NCI-H2081 treated with DMSO at 0.1 percent for 48 hours (cell line): ENCODE measurements at places on chromosomes 6 and 20.

- DNase-seq = no peak
Observed at GRCh38 chr20:55099251-55099650, 623.9 kb downstream of the DOK5 start.

GRCh38 chr6:105043979-105044378 lies 87.1 kb downstream of the LIN28B start:
- no peak for DNase-seq

GRCh38 chr6:28322661-28323060 lies 13.3 kb downstream of the ZSCAN31 start:
- DNase-seq = no peak

GRCh38 chr20:59273739-59274357 lies 26.6 kb upstream of the EDN3 start:
- DNase-seq = no peak

DNA sequence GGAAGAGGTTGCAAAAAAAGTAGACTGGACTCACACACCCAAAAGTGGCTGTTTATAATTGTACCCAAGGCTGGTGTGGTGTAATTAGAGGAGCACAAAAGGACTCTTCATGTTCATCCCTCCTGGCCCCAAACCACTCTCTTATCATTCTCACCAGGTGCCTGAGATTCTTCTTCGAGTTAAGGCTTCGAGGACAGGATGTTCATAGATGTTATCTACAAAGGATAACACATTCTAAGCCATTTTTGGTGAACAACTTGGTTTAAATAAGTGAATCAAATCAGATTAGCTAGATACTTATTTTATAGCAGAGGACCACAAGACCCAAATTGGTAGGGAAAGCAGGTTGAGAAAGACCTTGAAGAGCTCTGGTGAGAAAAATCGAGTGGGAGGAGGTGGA lies 73.1 kb upstream of the SUPT3H start:
- DNase-seq = no peak

- DNase-seq = no peak
Observed at GRCh38 chr6:36639171-36639808, 39.2 kb upstream of the CDKN1A start.

GRCh38 chr6:39978240-39978639 lies 44.0 kb upstream of the MOCS1 start:
- no peak for DNase-seq

- DNase-seq = no peak
Observed at GRCh38 chr6:10184371-10185227, 230.3 kb downstream of the TFAP2A start.

DNA sequence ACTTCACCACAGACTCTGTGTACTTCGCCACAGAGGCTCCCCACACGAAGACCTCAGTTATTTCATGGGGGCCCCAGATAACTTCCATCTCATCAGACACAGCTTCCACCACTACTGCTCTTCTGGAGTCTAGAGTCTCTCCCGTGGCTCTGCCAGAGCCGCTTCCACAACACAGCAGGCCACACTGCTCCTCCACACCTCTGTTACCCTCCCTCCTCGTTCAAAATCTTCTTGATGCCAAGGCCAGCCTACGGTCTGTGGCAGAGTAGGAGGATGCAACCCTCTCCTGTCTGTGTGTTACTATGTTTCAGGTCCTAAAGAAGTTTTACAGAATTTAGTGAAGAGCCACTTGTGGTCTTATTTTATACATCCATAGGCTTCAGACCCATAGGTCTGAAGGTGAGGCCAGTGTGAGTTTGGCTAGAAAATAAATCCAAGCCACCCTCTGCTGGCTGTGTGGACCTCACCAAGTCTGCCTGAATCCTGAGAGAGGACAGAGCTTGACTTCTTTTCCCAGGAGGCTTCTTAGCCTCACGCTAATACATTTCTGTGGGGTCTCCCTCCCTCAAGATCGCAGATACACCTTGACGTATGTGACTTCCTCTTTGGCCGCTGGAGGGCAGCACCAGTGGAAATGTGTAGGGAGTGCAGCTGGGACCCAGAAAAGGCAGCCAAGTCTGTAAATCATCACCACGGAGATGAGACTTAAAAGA lies 197.7 kb downstream of the FAXC start:
- no peak for DNase-seq

- no peak for DNase-seq
Observed at GRCh38 chr6:31792761-31793171, 2.8 kb downstream of the VARS1 start.

DNA sequence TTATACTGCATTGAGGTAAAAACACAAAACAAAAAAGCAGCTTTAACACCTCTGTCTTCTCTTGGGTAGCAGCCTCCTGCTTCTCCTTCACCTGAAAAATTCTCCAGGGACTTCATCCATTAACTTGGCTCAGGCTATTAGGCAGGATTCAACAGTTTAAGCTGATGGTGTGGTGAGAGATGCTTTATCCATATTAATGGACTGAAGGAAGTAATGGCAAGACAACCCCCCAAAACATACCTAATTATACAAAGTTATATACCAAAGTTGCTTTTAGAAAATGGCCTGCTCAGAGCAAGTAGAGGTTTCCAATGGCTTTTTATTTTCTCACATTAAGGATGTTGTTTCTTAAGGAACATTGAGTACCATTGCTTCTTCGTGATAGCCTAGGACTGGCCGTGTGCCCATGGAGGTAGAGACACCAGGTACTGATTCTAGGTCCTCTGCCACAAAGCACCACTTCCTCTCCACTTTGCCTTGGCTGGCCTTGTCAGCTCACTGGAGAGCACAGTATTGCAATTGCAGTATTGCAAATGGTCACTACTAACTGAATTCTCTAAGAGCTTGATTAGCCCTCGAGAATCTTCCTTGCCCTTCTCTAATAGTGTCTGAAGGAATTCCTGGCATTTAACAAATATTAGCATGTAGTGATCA lies 7.3 kb downstream of the EDN1 start:
- no peak for DNase-seq

- no peak for DNase-seq
Observed at GRCh38 chr20:56827763-56828162, 198.7 kb downstream of the TFAP2C start.

DNA sequence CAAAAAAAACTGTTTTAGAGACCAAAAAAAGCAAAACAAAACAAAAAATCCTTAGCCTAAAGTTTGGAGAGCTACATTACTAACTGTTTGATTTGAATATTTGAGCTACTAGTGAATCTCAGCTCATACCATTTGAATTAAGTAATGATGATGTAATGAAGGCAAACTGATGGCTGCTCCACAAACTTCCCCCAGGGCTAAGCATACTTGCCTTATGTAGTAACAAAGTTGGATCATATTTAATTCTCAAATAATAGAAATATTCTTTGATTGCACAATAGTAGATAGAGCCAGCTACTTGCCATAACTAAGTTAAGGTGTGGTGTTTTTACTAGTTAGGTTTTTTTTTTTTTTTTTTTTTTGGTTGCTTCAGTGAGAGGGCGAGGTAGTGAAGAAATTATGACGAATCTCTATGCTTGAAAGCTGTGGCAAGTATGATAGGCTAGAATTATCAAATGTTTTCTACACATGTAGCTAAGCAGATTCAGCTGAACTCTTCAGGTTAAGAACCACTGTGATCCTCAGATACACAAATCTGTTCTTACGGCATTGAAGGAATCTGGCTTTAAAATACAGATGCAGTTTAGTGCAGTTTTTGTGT lies 2.9 kb downstream of the RAB32 start:
- no peak for DNase-seq

DNA sequence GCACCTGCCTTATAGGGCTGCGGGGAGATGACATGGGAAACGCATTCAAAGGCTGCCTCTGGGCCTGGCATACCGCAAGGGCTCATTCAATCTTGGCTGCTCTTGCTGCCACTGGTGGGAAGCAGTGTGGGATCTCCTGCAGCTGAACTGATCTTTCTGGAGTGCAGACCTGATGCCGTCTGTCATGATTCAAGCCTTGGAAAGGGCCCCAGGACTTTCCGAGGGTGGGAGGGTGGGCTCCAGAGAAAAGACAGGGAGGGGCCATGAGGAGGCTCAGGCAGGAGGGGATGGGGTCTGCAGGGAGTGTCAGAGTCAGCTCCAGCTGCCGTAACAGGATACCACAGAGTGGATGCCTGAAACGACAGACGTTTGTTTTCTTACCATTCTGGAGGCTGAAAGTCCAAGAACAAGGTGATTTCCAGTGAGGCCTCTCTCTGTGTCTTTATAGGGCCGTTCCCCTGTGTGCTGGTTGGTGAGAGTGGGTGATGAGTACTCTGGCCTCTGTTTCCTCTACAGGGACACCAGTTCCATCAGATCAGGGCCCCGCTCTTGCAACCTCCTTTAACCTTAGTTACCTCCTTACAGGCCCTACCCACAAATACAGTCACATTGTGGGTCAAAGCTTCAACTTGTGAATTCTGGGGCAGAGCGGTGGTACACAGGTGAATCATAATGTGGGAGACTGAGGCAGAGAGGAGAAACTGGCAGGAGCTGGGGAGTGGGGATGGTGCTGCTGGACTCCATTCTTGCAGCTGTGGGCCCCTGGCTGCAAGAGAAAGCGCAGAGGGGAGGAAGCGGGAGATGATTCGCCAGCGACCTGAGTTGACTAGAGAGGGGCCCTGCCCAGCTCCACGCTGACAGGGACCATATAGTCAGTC lies 148.4 kb downstream of the SYCP2 start:
- no peak for DNase-seq

DNA sequence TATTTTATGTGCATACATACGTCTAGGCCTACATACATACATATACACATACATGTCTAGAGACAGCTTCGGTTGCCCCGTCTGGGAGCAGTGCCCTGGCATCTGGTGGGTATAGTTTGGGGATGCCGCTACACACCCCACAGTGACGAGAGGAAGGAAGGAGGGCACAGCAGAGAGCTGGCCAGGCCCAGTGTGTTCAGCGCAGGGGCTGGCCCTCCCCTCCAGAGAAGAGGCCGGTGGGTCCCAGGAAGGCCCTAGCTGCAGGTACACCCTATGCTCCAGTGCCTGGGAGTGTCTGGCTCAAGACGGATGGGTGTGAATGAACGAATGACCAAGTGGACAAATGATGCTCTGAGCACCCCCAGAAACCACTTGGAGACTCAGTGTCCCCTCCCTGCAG lies 284.6 kb downstream of the CDH4 start:
- no peak for DNase-seq

DNA sequence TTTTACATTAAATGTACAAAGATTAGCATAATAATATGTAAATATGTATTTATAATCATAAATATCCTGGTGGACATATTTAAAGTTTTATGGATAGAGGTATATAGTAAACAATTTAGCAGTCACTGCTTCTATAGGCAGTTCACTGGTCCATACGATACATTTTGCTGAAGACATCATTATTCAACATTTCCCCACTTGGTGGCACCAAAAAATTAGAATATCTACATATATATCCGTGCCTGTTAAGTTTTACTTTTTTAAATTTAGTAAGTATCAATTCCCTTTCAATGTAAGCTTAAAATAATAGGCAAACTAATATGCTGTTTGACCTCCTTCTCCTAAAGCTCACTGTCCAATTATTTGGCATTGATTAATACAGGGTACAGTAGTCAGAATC lies 64.2 kb downstream of the LMBRD1 start:
- DNase-seq = no peak

- no peak for DNase-seq
Observed at GRCh38 chr6:139290787-139291311, 949 bp downstream of the TXLNB start.

DNA sequence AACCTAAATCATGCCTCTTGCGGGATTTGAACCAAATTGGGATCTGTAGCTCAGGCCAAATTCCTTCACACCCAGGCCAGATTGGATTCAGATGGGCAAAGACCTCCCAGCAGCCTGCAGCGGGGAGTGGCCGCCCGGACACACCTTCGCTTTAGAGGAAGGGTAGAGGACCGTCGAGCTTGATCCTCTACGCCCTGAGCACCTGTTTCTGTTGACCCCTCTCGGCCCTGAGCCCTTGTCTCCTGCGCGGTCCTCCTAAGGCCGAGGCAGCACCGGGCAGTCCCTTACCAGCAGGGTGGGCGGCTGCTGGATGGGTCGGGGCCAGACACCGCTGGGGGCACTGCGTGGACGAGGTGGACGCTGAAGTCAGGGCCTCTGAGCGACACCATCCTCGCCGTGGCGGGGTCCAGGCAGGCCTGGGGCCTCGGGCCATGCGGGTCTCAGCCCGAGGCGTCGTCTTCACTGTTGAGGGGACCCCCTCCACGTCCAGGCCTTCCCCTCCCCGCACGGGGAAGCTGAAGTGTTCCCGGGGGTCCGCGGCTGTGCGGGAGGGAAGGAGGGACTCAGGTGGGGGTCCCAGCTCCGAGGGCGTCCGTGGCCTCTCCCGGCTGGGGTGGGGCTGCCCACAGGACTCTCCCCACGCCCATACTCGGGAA lies 114.8 kb downstream of the SMOC2 start:
- DNase-seq = no peak

GRCh38 chr6:129476810-129477209 lies 233.2 kb downstream of the ARHGAP18 start:
- no peak for DNase-seq

DNA sequence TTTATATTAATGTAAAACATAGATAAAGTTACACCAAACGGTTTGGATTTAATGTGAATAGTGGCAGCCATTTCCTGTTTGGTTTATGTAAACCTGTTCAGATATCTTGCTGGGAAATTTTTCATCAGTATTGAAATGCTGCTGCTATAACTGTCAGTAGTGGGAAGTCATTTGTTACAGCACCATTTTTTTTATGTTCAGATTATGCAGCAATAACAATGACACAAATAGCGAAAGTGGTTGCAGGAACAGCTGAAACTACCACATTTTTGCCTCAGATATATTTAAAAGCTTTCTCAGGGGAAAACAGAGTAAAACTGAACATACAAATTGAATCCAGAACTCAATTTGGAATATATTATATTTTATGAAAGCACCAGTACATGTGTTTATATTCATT lies 128.8 kb upstream of the SIM1 start:
- no peak for DNase-seq

- no peak for DNase-seq
Observed at GRCh38 chr6:398065-398464, 6.5 kb downstream of the IRF4 start.

DNA sequence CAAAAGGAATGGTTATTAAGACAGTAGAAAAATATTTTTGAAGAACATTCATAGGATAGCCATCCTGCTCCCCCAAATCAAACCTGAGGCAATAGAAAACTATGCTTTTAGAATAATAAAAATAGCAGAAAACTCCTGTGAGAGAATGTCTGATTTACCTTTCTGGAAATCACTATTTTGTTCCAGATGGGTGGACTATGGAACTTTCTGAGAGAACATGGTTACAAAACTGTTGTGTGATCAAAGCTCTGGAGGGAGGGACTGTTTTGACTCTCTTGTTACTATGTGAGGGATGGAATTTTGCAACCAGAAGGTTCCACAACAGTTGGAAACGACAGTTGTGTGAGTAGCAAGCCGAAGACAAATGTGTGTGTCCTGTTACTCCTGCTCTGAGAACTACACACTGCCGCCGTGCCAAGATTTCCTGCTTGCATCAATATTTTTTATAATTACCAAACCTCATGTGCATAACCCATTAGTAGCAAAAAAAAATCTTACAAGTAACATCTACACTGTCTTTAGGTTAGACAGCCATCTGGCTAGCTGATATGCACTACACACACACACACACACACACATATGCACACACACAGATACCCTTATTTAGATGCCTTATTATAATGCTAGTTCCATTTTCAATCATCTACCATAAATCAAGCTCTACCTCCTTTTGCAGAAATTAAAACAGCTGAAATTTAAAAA lies 11.0 kb upstream of the HIVEP1 start:
- DNase-seq = no peak
